Activated CD4-positive, alpha-beta T cell treated with anti-CD3 and anti-CD28 coated beads for 4 hours (primary cell): ENCODE measurements at places on chromosomes 4 and X.

DNA sequence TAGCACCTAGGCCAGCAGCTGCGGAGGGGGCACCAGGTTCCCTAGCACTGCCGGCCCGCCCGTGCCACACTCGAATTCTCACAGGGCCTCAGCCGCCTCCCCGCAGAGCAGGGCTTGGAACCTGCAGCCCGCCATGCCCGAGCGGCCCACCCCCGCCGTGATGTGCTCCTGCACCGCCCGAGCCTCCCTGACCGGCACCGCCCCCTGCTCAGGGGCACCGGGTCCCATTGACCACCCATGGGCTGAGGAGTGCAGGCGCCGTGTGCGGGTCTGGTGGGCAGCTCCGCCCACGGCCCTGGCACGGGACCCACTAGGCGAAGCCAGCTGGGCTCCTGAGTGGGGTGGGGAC is 35.4 kb upstream of the ENPP6 start:
- DNase-seq = no peak

DNA sequence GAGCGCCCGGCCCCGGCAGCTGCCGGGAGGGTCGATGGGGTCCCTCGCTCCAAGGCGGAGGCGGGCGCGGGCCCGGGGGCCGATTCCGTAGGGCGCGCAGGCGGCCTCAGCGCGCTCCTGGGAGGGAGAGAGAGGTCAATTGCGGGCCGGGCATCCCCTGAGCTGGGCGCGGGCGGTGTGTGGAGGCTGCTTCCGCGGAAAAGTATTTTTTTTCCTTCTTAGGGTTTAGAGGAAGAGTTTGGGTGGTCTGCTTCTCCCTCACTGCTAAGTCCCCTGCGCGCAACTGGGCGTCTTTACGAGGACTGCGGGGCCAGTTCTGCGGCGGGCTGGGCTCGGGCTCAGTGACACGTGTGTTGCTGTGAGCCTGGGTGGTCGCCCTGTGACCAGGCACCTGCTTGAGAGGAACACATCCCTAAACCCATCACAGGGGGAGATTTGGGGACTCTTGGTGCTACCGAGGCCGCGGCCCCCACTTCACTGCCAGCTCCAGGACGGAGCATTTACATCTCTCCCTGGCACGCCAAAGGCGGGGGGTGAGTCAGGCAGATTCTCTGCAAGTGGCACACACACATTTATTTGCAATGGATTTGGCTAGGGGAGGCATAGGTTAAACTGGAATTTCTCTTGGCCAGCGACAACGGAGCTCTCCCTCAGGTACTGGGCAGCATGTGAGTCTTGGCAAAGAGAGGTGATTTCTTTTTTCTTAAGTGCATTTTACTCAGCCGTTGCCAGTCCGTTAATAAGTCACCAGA is 151.2 kb upstream of the SLC4A4 start:
- DNase-seq = no peak

- DNase-seq = no peak
These were observed 5.1 kb upstream of the GABRQ start for GRCh38 chrX:152632445-152633097.

DNA sequence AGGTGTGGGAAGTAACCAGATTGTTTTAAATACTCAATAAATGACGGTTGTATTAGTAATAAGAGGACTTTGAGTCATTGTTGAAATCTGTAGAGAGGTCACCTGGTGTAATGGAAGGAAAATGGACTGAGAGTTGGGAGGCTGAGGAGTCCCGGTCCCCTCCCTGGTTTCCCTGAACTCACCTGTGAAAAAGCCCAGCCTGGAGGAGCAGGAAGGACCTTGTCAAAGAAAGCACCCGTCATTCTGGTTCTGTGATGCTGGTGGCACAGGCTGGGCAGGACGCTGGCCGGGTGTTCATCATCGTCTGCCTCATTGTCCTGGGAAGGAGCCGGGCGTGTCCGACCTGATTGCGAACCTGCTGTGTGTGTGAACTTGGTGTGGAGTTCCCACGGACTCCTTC is 70.8 kb downstream of the SORCS2 start:
- DNase-seq = no peak

- no peak for DNase-seq
These were observed 260.5 kb upstream of the FAT1 start for GRCh38 chr4:186984105-186984644.

DNA sequence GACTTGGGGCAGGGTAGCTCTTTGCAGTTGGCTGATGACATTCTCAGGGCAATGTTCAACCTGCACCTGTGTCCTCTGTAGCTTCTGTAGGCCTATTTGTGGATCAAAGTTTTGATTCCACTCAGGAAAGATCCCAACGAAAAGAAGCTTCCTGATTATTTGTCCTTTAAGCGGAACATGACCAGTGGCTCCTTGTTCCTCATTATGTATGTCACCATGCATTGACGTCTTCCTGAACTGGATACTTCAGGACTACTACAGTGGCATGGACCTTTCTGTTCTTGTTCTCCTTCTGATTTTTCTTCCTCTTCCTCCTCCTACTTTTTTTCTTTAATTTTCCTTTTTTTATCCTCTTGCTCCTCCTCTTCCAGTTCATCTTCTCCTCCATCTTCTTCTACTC is 62.4 kb downstream of the NBDY start:
- no peak for DNase-seq

- DNase-seq = no peak
These were observed 149.2 kb downstream of the BCOR start for GRCh38 chrX:39948582-39948981.

- DNase-seq = no peak
These were observed at the start of gene ERAS for GRCh38 chrX:48826135-48826875. Gene ERAS, plus strand, starts transcription at chrX:48826513. Its CDS starts 2,611 bp downstream, at chrX:48829124.

DNA sequence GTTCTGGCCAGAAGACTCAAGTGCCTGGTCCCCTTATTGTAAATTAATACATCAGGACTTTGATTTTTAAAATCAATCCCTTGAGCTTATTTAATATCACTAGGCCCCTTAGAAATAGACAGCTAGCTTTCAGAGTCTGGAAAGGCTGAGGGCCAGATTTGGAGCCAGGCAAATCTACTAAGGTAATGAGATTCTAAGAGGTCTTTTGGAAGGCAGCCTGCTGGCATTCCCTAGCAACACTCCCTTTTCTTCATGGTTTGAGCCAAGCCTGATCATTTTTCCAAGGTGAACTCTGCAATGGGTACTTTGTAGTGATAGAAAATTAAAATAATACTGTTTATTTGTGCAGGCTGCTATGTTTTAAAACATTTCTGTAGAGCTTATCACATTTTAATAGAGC is 378.5 kb downstream of the FAT4 start:
- no peak for DNase-seq

- DNase-seq = no peak
These were observed 492.9 kb downstream of the PCDH18 start for GRCh38 chr4:137039370-137039769.

DNA sequence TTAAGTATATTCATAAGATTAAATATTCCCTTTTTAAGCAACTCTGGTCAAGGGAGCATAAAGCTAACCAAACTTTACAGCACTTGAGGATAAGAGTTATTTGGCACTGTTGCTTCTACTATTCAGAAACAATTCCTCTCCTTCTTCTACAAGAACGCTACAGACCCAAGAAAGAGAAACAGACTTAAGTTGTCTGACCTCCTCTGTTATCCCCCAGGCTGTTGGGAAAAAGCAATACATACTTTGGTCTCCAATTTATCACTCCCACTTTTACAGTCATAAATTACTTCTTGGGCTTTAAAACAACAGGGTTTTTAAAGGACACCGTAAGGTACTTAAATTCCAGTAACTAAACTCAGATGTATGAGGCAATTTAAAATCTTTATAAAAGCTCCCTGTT is 147.4 kb downstream of the COL25A1 start:
- no peak for DNase-seq

DNA sequence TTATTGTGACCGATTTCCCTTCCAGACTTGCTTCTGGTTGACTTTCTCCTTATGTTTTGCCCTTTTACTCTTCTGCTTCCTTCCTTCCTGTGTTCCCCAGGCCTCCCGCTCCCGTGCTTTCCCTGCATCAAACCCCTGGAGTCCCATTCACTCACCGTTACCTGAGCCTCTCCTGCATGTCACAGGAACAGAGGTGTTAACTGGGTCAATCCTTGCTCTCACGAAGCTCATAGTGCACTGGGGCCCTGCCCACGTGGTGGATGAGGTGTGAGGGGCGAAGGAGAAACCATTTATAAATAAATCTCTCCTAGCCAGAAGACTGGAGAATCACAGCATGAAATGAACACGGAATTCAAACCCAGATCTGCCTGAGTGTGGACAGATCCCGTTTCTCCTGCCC is 83.1 kb upstream of the MSX1 start:
- DNase-seq = no peak

GRCh38 chr4:95190751-95191436 is 357.9 kb downstream of the UNC5C start:
- DNase-seq = no peak

- no peak for DNase-seq
These were observed 20.6 kb downstream of the ZNF721 start for GRCh38 chr4:478373-478772.

DNA sequence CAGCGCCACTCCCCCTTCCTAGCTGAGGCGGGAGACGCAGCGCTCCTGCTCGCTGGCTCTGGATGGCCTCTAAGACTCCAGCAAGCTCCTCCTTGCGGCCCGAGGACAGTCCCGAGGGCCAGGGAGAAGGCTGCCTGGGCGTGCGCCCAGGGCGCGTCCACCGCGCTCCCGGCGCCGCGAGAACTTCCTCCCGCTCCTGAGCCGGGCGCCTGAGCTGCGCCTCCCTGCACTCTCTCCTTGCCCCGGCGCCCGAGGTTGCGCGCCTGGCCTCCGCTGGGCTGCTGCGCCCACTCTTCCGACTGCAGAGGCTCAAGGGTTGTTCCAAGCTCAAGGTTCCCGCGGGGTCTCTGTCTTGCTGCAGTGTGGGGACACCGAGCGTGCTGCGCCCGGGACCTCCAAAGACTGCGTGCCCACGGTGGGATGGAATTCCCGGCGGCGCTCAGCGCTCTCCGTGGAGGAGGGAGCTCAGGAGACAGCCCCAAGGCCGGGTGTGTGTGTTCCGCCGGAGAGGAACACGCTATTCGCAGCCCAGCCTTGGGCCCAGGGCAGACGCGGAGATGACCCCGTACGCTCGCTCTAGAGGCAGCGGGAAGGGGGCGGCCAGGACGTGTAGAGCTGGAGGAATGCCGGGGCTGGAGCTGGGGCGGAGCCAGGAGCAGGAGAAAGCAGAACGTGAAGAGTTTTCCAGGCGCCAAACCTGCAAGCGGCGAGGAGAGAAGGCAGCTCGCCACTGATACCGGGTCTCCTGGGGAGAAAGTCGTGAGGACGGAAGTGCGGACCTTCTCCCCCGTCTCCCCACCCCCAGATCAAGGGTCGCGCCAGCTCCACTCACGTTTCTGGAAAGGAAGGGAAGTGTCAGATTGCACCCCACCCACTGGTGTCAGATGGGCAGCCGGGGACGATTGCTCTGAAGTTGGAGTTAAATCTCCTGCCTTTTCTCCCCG is at the start of gene ARHGAP6:
TSS of gene ARHGAP6 (minus strand) at position 753 of the 944 bp plus-strand sequence. CDS start 1,092 bp downstream, outside the sequence.
- no peak for DNase-seq

GRCh38 chr4:166896254-166896653 is 338.0 kb downstream of the SPOCK3 start:
- DNase-seq = no peak

- DNase-seq = no peak
These were observed 29.2 kb downstream of the SULT1B1 start for GRCh38 chr4:69731241-69731640.

GRCh38 chrX:34401411-34401810 is 255.7 kb downstream of the TMEM47 start:
- DNase-seq = no peak

DNA sequence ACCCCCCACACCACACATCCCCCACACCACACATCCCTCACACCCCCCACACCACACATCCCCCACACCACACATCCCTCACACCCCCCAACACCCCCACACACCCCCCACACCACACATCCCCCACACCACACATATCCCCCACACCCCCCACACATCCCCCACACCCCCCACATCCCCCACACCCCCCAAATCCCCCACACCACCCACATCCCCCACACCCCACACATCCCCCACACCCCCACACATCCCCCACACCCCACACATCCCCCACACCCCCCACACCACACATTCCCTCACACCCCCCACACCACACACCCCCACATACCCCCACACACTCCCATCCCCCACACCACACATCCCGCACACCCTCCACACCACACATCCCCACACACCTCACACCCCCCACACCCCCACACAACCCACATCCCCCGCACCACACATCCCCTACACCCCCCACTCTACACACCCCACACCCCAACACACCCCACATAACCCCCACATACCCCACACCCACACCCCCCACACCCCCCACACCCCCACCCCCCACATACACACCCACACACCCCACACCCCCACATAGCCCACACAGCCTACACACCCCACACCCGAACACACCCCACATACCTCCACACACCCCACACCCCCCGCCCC is 172.9 kb downstream of the DCLK2 start:
- DNase-seq = no peak

- no peak for DNase-seq
These were observed 86.2 kb downstream of the HPRT1 start for GRCh38 chrX:134546187-134546586.

DNA sequence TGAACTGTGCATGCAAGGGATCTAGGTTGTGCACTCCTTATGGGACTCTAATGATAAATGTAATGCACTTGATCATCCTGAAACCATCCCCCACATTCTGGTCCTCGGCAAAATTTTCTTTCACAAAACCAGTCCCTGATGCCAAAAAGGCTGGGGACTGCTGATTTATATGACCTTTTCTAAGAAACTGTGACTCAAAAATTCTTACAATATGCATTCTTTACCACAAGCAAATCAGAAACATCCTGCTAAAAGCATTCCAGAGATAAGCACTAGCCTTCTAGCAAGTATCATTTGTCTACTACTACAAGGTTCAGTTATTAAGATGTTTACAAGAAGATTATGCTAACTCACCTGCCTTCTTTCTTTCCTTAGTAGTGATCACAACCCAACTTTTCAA is 166.5 kb upstream of the PCDH7 start:
- DNase-seq = no peak

- DNase-seq = no peak
These were observed 31.3 kb upstream of the ASMTL start for GRCh38 chrX:1483843-1484637.

DNA sequence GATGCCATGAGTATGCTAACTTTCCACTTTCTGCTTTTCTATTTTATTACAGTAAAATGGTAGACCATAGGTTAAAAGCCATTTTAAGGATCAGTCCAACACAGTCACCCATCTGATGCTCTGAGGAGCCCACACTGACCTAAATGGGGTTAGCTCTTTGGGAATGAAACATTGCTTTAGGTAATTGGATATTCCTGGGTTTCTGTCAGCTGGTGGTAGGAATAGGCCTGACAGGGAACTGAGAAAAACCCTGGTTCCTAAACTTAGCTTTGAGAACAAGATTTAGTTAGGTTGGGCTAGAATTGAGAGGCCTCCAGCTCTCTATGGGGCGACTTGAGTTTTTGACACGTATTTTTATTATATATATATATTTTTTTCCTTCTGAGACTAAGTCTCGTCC is 40.4 kb downstream of the MCUB start:
- DNase-seq = no peak

- no peak for DNase-seq
These were observed 53.0 kb downstream of the SHOX start for GRCh38 chrX:683576-683975.

DNA sequence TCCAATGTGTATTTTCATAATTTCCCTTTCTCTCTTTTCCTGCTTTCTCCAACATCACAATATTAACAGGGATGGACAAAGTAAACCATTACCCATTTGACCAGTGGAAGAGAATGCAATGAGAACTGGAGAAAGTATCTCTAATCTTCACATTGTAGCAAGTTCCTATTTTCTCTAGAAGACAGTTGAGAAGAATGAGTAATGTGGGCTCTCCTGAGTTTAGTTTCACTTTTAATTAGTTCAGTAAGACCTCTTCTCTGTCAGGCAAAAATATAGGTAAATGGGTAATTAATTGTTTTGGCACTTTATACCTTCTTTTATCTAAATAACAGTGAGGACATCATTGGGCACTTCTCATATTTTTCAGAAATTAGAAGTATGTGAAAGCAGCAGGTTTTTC is 602.0 kb downstream of the GLUD2 start:
- DNase-seq = no peak
